ENCODE measurements at places on chromosomes 3 and 15. TPM values are rescaled to one million over a fixed set of nuclear protein-coding genes. Genes with fewer than 3 reads are reported as not detected.

- DNase-seq, result no peak
Observed at GRCh38 chr3:190197346-190197763, 76.7 kb upstream of the P3H2 start.

DNA sequence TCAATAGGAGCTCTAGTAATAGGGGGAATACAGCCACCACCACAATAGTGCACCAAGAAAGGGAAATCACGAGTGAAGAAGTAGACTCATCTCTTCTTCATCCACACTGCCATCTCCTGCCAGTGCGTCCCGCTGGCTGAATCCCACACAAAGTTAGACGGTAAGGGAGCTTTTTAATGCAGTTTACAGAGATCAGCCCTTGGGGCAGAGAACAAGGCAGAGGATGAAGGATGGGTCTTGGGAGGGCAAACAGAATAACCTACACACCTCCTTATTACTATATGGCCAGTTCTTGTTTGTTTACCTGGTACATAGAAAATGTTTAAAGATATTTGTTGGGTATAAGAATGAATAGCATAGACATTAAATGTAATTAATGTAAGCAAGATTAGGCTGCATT is 11.0 kb upstream of the DPH6 start:
- peak; percentile 32 for DNase-seq

The TERC gene
- polyA plus RNA-seq, result not detected

DNA sequence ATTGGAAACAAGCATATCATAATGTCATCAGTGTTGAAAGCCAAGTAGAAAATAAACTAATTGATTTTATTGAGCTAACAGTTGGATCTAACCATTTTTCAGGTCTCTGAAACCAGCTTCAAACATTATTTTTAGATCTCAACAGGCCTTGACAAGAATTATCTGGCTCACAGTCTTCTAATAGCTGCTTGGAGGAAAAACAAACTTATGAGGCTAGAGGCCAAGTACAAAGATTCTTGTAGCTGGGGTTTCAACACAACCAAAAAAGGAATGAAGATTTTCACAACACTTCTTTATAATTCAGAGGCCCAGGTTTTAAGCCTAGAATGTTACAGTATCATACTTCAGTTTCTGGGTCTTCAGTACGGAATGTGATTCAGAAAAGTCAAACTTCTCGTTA is 3.7 kb downstream of the SETMAR start:
- no peak for DNase-seq

GRCh38 chr3:170524073-170524472 is 61.8 kb downstream of the SLC7A14 start:
- no peak for DNase-seq

The EPHB3 gene
- polyA plus RNA-seq, result not detected

DNA sequence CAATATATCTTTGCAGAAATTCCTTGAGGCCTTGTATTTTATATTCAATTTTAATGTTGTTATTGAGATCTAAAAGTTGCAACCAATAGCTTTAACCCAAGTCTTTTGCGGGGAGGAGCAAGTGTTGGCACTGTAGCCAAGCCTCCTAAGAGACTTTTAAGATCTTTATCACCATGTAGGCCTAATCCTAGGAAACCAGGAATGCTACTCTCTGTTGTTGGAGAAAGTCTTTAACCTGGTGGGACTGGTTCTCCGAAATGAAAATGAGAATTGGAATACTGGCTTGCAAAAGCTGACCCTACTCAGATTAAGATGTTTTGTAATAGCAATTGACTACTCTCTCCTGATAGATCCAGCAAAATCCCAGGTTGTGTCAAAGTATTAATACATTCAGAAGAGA is 25.8 kb downstream of the SHC4 start:
- no peak for DNase-seq

The FETUB gene
- polyA plus RNA-seq, result not detected

DNA sequence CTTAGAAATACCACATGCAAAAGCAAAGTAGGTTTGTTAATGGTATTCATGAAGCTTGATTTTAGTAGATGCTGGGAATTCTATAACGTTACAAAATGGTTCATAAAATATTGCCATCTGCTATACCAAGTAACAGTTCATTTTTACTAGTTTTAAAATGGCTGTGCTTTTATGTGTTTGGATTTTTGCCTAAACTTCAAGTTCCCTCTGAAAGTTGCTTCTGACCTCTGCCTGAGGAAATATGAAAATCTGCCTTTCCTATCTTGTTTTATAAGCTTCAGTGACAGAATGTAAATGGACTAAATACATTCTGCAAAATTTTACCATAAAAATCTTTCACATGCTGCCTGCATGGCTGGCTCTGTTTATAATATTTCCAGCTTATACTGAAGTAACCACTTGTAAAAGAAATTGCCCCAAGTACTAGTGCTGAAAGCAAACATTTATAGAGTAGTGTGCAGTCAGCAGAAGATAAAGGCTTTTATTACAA is 560.7 kb upstream of the ROBO2 start:
- DNase-seq, result no peak

The NRG4 gene
- 1.2 TPM for polyA plus RNA-seq

The SI gene
- not detected for polyA plus RNA-seq

DNA sequence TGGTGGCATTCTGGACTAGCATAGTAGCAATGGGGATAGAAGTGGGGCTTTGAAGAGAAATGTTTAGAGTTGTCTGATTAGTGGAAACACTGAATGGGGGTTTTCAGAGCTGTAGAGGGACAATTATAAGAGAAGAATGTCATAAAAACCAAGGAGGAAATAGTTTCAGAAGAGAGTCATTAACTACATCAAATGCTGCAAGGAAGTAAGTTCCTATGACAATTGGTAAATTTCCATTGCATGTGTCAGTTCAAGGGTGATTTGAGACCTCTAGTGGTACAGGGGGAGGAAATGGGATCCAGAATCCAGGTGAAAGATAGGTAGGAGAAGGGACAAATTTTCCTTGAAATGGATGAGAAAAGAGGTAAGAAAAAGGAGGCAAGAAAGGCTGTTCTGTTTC is 68.3 kb upstream of the TBC1D5 start:
- peak; percentile 25 for DNase-seq

DNA sequence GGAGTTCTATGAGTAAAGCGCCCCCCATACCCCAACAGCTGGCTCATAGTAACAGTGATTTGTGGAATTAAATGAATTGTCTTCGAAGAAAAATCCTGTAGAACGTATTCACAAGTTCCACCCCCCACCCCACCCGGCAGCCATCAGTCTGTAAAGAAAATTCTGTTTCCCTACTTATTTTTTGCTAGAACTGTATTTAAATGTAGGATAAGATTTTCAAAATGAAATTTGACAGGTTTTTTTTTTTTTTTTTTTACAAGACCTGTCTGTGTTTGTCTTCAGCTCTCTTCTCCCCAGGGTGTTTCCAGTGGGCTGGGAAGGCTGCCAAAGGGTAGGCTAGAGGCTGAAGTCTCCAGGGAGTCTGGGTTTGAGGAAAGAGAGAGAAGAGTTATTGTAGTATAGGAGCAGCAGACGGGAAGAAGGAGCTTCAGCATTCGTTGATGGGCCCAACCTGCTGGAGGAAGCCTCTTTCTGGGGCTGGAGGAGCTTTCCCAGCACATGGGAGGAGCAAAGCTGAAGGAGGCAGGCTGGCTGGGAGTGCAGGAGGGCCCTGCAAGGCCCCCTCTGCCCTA is 130.6 kb upstream of the SEMA6D start:
- no peak for DNase-seq

GRCh38 chr3:55682461-55682860 is 195.4 kb upstream of the WNT5A start:
- no peak for DNase-seq
